Aorta (tissue), 5 donors: ENCODE measurements at places on chromosomes 2 and 18.
A peak's percentile ranks its signal among the peaks of the same experiment; 100 is the strongest.

- DNase-seq, result no peak
These were observed 49.1 kb downstream of the EML6 start for GRCh38 chr2:54772531-54772930.

DNA sequence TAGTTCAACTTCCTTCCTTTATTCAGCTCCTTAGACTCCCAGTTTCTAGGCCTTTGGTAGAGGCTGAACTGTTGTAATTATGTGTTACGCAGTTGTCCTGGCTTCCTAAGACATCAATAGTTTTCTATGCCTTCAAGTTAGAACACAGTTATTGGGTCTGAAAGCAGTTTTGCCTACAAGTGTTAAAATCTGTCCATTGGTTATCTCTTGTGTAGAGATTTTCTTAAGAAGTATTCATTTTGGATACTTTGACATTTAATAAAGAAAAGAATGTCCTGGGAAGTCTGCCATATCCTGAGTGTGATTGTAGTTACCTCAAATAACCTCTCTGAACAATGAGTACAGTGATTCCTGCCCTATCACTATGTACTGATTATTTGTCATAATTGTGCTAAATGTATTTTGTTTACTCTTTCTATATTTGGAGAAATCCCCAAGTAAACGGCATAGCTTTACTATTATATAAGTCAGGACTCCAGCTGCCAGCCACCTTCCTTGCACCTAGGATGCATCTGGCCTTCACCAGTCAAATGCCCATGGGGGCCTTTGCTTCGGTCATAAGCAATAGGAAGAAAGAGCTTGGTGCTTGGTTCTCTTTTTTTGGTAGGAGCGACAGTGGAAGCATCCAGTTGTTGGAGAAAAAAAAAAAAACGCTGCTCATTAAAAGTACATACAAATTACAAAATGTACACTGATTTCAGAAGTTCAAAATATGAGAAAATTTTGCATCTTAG, 449.5 kb upstream of the PKDCC start:
- no peak for DNase-seq

- no peak for DNase-seq
These were observed 1030.3 kb downstream of the TDRD15 start for GRCh38 chr2:22153931-22154613.

DNA sequence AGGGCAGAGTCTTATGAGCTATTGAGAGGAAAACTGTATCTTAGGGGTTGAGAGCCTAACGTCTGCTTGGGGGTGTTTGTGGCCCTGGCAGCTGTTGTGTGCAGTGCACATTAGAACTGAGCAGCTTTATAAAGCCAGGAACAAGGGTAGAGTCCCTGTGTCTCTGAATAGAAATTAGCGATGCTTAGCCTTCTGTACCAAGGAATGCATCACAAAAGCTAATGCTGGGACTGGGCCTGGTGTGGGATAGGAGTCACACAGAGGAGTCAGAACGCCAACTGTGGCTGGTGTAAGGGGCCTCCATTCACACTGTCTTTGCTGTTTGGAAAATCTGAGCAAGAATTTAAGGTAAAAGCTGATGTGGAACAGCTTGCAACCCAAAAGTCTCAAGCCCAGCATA, 283.2 kb downstream of the SOX11 start:
- DNase-seq, result no peak

DNA sequence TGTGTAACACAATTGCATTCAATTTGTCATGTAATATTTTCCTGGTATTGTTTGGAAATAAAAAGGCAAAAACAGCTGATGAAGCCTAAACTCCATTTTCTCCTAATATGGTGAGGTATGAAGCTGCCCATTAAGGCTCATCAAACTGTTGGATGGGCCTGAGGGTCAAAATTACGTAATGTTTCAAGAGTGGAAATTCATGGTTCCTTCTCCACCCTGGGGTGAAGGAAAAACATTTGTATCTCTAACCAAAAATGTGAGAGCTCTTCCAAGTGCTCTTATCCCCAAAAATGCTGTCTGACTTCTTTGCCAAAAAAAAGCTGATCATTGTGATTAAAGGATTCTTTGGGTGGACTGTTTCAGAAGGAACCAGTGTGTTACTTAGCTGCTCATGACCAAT, 91.8 kb downstream of the ARHGAP28 start:
- no peak for DNase-seq

DNA sequence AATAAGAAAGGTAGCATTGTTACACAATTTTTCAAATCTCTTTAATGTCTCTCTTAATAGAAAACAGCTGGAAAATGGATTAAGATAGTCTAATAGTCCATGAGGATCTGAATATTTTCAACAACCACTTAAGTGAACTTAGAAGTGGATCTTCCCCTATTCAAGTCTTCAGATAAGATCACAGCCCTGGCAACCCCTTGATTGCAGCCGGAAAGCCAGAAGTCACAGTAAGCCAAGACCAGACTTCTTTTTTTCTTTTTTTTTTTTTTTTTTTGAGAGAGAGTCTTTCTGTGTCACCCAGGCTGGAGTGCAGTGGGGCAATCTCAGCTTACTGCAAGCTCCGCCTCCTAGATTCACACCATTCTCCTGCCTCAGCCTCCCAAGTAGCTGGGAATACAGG, 18.6 kb upstream of the ZC3H15 start:
- no peak for DNase-seq

GRCh38 chr2:237264480-237265219, 149.3 kb downstream of the COL6A3 start:
- no peak for DNase-seq

GRCh38 chr2:8535821-8536685, 145.8 kb upstream of the ID2 start:
- DNase-seq, result peak; percentile 57

DNA sequence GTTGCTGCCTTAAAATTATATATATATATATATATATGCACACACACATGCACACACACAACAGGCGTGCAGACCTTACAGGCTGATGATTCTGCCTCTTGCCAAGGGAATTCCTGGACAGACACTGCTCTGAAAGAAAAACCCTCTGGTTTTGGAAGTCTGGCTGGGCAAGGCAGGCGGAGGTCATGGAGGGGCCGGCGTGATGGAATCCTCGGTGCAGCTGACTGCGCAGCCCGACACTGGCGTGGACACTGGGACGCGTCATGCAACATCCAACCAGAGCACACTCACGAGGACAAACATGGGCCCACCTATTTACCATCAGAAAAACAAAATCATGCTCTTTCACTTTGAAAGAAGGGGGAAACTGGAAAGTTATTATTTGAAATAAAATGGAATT, 235.3 kb downstream of the ZNF516 start:
- DNase-seq, result no peak

DNA sequence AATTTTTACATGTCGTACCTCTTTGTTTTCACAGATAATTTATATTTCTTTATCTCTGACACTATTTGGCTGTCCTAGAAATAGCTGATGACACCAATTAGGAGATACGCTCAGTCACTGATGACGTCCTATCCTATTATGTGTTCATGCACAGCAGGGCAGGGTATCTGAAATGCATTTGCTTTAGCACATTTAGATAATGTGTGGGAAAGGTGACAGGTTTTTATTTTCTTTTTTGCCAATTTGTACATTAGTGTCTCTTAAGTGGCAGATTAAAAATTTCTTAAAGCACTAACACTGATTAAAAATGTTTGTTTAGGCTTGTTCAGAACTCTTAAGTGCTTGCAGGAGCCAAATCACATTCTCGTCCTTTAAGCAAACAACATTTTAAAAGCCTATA, 39.7 kb downstream of the CDC42EP3 start:
- DNase-seq, result no peak

GRCh38 chr2:196566961-196567666, 72.4 kb upstream of the CCDC150 start:
- no peak for DNase-seq

DNA sequence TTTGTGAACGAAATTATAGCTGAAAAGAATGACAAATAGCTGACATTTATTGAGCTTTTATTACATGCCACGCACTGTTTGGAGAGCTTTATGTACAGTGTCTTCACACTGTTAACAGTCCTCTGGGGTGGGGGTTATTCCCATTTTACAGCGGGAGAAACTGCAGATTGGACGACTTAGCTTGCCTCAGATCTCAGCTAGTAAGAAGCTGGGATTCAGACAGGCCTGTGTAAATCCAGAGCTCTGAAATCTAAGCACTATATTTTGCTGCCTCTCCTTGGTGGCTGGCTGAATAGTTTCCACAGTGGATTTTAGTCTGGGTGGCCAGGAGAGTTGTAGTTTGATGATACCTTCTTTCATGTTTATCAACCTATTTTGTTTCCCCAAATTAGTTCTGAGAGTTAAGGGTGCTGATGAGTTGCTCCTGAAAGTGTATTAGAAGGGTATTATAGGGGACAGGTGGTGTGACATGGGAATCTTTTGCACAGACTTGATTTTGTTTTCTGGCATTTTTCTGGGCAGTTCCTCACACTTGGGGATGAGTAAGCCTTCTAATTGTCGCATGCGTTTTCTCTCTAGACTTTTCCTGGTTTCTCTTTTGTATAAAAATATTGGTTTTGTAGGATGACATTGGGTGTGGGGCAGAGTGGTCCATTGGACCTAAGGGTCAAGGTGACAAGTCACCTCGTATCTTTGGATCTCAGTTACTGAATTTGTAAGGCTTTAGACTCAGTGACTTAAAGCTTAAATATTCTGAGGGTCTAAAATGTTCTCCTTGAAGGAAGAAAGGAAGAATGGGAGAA, 1.5 kb downstream of the ACSL3 start:
- no peak for DNase-seq

GRCh38 chr2:107808959-107809358, 17.7 kb upstream of the RGPD4 start:
- DNase-seq, result no peak

- no peak for DNase-seq
These were observed 34.3 kb downstream of the SCN9A start for GRCh38 chr2:166341426-166341825.

DNA sequence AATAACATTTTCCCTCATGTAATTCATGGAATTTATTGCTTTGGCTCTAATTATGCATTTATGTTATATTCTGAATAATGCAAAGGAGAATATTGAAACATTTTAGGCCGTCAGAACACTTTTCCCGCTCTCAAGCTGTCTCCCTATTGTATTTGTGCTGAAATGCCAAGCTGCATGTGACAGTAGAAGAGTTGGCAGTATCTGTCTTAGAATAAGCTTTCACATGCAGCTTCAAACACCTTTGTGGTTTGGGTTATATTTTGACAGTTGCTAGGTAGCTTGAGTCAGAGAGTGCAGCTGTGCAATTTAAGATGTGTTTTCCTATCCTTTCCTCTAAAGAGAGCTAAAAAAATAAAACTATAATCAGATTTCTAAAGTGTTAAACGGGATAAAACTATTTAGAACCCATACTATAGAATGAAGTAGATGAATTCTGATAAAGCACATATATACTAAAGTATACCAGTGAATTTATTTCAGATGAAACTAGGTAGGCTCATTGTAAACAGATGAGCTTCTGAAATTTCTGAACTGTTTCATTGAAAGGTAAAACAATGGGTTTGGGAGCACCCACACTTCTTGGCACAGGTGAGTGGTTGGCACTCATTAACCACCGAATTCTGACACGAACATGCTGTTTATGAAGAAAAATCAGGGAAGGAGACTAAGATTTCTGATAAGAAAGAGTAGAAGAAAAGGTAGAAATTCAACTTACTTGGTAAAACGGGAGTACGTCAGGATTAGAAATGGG, 43.4 kb downstream of the PLCL1 start:
- DNase-seq, result no peak

GRCh38 chr2:86695053-86695691, 24.9 kb upstream of the RMND5A start:
- DNase-seq, result no peak

- DNase-seq, result no peak
These were observed 3.8 kb upstream of the TMSB10 start for GRCh38 chr2:84901593-84902120.

DNA sequence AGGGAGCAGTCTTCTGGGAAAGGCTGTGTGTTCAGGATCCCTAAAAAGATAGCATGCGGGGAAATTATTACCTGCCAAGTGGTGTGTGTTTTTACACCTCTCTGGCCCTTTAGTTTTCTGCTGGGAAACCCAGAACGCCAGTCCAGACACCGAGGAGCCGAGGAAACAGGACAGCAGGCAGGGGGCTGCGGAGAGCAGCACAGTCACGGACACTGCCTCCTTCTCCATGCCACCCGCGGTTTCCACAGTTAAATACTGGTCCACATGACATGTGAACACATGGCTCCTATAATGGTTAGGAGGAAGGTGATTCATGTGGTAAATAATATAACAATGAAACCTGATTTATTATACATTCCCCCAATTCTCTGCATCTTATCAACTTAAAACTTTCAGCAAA, 20.4 kb downstream of the CNOT11 start:
- DNase-seq, result no peak

GRCh38 chr18:43931439-43931838, 654.1 kb upstream of the SYT4 start:
- no peak for DNase-seq

- no peak for DNase-seq
These were observed 171.1 kb upstream of the NRP2 start for GRCh38 chr2:205511221-205511620.

- DNase-seq, result peak; percentile 93
These were observed 3.5 kb downstream of the ZCCHC2 start for GRCh38 chr18:62526098-62527025.

DNA sequence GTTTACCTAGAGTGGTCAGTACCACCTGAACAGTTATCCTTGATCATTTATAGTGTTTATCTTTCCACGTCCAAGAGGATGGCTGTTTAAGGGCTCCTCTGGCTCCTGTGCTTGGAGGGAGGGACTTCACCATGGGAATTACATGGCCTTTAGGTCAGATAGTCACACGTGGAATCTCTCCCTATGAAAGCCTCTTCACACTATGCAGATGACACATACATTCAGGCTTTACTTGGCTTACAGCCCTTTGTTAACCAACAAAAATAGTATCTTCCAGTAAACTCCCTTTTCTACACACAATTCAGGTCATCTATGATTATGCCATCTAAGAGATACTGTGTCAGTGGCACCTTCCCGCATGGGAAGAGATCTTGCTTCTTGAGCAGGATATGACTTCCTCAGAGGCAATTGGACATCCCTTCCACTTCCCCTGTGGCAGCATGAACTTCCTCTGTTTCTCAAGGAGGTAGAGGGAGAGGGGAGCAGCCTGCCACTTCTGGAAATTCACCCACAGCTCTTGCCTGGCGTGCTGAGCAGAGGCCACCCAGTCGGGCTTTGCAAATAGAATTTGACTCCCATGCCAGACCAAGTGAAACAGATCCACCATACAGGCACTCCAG, 53.5 kb downstream of the COLEC12 start:
- no peak for DNase-seq

DNA sequence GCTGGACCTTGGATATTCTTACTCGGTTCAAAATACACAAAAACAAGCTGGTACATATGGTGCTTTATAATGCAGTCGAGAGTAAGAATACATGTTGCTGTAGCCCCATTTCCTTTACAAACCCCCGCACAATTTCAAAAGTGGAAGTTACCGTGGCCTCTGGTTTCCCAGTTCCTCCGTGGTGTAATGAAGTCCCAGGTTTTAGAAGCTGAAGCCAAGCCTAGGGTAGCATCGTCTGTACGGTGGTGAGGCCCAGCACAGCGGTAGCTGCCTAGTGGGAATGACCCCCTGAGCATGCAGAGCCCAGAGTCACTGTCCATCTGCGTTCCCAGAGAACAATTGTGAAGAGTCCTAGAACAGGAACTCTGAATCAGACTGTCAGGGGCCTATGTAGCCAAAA, 171.8 kb downstream of the ASXL3 start:
- DNase-seq, result no peak

GRCh38 chr2:18891600-18892345, 302.4 kb upstream of the NT5C1B start:
- DNase-seq, result no peak
